ENCODE measurements at places on chromosomes 11 and 22.

DNA sequence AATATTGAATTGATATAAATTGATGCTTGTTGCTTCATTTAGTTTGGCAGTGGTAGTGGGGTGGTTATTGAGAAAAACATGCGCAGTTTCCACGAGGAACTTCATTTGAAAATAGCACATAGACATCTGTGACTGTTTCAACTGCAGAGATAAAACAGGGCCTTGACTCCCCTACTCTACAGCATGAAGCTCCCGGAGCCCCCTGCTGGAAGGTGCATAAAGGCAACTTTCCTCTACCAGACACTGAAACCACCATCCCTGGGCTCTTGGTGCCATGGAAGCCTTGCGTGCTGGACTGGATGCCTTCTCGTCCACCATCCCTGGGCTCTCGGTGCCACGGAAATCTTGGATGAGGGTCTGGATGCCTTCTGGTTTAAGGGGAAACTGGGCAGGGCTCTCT lies 195.9 kb downstream of the CSNK2A3 start:
- no peaks in the 10 kb centered on the region for H3K27me3 ChIP-seq
- peaks cover 14% of the 10 kb centered on the region for H3K4me1 ChIP-seq
- no peaks in the 10 kb centered on the region for H3K36me3 ChIP-seq

- H3K4me1 ChIP-seq = no peaks in the 10 kb centered on the region
- no peak for DNase-seq
- H3K4me3 ChIP-seq = no peak overlapping the region
- H3K27ac ChIP-seq = no peak overlapping the region
- no peaks in the 10 kb centered on the region for H3K36me3 ChIP-seq
- H3K27me3 ChIP-seq = peaks cover 7% of the 10 kb centered on the region
Observed at GRCh38 chr11:5368502-5369043, 15.0 kb upstream of the OR51M1 start.

GRCh38 chr11:79697905-79698304 lies 257.1 kb upstream of the TENM4 start:
- no peaks in the 10 kb centered on the region for H3K27me3 ChIP-seq
- H3K4me3 ChIP-seq = no peak overlapping the region
- no peak for DNase-seq
- no peaks in the 10 kb centered on the region for H3K36me3 ChIP-seq
- no peaks in the 10 kb centered on the region for H3K4me1 ChIP-seq
- H3K27ac ChIP-seq = no peak overlapping the region

- H3K27me3 ChIP-seq = no peaks in the 10 kb centered on the region
- peak overlapping the region; percentile 100 for H3K27ac ChIP-seq
- no peak for DNase-seq
Observed at GRCh38 chr11:3955299-3955665, 99.8 kb downstream of the STIM1 start.

All from activated T-cell treated with anti-CD3 and anti-CD28 coated beads, Interleukin-2, amount 50 U/mL, for 72 hours (primary cell).